HTR-8/SVneo (cell line): ENCODE measurements at places on chromosomes 11 and 22.
A peak's percentile ranks its signal among the peaks of the same experiment; 100 is the strongest.

DNA sequence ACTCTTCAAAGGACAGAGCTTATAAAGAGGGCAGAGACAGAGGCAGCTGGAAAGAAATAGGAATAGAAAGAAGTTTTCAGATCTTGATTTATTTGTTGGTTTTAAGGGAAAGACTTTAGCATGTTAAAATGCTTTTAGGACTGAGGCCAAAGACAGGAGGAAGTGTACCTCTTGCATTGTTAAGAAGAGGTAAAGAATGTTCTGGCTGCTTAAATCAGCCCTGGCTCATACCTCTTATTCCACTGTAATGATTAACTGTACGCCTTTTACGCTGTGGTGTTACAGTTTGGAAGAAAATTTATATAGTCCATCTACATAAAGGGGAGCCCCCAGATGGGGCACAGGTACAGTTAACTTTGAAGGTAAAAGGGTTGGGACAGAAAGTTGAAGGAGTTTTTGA lies 10.1 kb upstream of the MPZL2 start:
- DNase-seq: no peak

DNA sequence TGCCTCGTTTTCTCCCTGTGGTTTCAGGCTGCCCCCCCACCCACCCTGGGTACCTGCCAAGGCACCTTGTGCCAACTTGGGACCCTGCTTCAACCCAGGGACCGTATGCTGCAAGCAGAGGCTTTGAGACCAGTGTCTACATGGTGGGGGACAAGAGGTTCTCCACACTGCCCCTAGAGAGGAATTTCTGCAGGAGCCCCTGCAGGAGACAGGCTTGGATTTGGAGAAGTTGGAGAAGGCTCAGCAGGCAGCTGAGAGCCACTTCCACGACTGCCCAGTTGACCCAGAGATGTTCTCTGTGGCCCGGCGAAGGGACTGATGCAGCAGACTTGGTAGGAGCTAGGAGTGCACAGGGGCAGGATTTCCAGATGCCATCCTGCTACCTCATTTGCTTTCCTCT lies 20.1 kb upstream of the NNMT start:
- no peak for DNase-seq

- no peak for DNase-seq
These were observed 51.5 kb upstream of the HORMAD2 start for GRCh38 chr22:30028731-30029130.

- no peak for DNase-seq
These were observed 12.3 kb downstream of the IFT27 start for GRCh38 chr22:36763576-36763975.

DNA sequence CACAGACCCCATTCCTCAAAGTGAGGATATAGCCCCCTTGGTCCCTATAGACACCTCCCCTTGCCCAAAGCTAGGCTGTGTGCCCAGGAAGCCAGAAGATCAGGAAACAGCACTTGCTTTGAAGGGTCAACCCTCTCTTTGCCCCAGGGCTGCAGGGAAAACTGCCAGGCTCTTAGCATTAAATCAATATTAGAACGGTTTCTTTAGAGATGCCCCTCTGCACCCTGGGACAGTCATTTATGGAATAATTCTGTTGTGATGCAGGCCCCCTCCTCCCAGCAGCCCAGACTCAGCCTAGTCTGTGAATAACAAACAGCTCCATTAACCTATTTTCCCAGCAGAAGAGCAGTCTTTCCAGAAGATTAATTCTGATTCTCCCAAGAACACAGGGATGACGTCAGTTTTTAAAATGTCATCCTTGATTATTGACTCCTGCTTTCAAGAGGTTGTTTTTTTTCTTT lies 11.6 kb upstream of the CAPN5 start:
- no peak for DNase-seq

GRCh38 chr11:86145439-86146156 lies 76.7 kb upstream of the PICALM start:
- no peak for DNase-seq

GRCh38 chr11:75576499-75576918 lies 14.5 kb downstream of the SERPINH1 start:
- DNase-seq: no peak

- DNase-seq: no peak
These were observed at the start of gene INPPL1 for GRCh38 chr11:72224564-72225410. TSS of gene INPPL1 (plus strand) at chr11:72224767. CDS start at chr11:72224985, 218 bp downstream.

GRCh38 chr11:58744988-58745704 lies 13.4 kb upstream of the GLYAT start:
- no peak for DNase-seq

DNA sequence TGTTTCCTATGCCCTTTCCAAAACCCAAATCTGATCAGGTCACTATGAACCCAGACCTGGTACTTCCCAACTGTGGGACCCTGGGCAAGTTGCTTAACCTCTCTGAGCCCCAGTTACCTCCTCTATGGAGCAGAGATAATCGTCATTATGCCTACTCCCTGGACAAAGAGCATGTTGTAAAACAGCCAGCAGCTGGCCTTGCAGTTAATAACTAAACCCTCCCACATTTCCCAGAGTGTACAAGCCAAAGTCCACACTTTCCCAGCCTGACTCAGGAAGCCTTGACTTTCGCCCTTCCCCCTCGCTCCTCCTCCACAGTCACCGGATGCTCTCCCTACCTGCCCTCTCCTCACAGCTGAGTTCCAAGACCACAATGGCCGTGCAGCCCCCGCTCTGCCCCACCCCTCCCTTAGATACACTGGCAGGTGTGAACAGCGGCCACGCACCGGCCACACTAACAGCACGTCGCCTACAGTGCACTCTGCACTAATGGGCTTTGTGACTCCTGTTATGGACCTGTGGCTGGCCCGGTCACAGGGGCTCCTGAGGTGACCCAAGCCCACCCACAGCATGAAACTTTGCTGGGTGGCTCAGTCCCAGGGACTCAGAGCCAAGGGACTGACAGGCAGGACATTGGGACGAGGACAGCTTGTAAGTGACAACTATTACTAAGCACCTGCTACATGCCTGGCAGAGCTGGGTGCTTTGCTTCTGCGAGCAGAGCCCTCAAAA lies 15.6 kb upstream of the MFNG start:
- no peak for DNase-seq

DNA sequence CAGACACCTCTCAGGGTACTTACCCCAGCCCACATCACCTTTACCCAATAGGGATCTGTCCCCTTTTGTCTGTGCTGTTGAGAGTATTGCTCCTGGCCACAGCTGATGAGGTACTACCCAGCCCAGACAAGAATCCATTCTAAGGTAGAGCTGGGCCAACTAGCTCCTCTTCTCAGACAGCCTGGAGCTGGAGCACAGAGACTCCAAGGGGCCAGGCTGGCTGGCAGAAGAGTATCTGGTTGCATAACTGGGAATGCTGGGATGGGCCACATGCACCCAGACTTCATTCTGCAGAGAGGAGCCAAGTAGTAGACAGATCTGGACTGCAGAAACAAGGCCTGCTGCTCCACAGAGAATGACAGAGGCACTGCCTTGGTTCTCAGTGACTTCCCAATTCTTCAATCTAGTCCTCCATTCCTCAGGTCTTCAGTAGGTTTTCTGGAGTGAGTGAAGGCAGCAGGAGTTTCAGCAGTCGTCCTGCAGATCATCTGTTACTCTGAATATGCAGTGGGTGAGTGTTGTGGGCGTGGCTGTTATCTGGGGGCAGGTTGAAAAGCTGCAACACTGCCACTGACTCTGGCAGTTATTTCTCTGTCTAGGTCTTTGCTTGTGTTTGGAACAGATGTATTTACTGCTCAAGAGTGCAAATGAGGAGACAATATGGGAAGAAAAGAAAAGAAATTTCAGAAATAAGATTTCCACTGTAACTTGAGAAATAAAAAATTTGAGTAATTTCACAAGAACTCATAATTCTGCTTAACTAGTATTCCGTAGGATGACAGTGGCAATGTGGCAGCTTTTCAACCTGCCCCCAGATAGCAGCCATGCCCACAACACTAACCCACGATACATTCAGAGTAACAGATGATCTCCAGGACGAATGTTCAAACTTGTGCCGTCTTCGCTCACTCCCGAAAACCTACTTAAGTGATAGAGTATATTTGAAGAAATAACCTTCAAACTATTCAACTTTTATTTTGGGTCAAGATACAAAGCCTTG lies 34.9 kb downstream of the MAPK1 start:
- no peak for DNase-seq

DNA sequence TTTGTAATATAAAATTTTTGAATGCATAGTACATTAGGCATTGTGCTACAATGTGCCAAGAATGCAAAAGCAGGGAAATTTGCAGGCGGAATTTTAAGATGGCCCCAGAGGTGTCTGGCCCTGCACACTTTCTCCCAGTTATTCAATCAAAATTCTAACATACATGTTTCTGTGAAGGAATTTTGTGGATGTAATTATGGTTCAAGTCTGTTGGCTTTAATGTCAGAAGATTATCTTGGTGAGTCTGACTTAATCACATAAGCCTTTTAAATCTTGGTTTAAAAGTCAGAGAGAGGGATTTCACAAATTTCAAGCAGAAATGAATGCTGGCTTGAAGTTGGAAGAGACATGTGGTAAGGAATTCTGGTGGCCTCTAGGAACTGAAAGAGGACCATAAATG lies 423.4 kb upstream of the CCDC179 start:
- DNase-seq: no peak

DNA sequence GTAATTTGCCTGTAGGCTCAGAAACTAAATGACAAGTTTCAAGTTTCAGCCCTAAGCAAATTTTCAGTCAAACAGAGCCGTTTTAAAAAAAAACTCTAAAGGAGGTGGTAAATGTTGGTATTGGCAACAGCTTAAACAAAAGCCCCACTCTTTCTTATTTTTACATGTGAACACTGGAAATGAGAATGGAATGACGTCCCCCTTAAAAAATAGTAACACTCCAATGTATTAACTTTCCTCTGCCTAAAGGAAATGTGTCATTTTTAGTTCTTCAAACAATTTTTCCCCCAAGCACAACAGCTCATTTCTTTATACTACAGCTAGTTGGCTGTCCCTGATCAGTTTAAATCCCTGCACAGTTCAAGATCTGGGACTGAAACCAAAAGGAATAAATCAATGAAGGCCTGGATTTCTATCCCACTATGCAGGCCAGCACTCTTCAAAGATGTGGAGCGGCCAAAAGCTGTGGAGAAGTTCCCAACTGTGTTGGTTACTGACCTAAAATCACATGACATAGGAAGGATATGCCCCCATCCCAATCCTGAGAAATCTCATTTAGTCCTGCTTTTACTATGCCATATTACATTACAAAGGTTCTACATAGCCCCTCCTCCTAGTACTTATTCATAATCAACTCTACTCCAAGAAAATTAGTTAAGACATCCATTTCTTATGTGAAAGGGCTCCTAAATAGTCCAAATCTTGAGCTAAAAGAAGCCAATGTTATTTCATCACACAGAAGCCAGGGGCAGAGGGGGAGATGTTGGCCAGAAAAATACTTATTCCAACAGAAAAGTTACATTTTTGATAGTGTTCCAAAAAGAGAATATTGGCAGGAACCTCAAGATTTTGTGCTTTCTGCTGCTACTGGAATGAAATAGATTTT lies 95.9 kb downstream of the CADM1 start:
- no peak for DNase-seq

DNA sequence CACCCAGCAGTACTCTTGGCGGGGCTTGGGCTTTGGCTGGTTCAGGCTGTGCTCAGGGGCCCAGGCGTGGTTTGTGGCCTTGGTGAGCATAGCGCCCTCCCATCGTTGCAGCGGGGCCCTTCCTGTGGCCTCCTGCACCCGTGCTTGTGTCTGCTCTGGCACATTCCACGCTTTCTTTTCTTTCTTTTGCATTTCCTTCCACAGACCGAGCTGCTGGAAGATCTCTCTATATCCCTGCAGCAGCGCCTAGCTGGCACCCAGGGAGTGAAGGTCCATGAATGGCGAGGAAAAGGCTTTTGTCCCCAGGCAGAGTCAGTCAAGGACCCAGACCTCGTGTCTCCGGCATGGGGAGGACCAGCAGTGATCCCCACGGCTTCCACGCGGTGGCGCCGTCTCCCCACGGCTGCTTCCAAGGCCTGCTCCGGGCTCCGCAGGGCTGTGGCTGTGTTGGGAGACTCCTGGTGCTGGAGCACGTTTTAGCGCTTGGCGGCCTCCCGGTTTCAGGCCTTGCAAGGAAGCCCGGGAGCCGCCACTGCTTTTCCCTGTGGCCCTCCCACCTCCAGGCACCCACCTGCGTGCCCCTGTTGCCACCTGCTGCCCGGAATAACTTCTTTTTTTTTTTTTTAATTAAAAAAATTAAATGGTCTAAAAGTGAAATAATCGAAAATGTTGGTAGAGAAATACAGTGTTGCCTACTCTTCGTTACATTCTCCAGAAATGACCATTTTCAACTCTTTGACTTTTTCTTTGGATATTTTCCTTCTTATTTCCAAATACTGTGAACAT lies 28.5 kb downstream of the GLB1L2 start:
- peak; percentile 69 for DNase-seq

DNA sequence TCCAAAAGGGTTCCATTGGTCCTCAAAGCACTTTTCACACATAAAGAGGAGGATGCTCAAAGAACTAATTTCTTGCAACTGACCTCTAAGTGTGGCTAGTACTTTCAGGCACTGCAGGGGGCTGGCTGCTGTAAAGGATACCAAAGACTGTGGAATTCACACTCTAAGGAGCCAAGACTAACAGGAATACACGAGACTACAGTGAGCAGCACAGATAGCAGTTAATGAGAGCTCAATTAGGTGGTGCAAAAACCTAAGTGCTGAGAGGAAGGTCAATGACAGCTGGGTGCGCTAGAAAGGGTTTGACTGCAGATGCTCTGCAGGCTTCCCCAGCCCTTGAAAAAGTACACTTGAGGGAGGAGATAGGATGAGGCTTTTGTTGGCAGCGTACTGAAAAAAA lies 124.3 kb upstream of the NTM start:
- DNase-seq: no peak

- DNase-seq: no peak
These were observed 36.7 kb downstream of the FLRT1 start for GRCh38 chr11:64072403-64072802.

DNA sequence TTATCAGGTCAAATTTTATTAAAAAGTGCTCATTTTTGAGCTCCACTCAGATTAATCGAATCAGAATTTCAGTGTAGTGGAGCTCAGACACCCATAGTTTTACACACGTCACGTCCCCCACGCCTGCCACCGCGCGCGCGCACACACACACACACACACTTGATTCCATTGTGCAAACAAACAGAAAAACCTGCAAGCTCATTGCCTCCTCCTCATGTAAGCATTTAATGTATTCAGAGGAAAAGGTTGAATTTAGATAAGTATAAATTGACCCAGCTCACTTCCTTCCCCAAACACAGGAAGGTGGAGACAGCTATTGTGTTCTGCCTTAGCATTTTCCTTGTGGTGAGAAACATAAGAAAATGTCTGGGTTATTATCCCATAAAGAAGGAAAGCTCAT lies 336.7 kb downstream of the LUZP2 start:
- no peak for DNase-seq

DNA sequence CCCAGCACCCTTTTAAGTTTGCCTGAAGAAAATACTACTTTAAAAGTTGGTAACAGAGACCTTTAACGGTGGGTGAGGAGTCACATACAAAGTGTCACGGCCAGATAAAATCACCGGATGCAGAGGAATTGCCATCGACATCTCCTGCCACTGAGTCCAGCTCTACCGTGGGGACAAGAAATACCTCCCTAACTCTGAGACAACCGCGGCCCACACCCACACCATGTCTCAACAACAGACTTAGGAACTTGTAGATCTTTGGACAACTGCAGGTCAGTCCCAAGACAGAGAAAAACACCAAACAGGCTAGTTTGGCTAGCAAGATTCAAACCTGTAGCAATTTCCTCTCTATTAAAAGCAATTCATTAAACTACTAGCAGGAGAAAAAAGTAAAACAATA lies 669 bp downstream of the ETS1 start:
- no peak for DNase-seq

GRCh38 chr22:42470366-42471082 lies 38.3 kb upstream of the NFAM1 start:
- DNase-seq: no peak
